ENCODE measurements at places on chromosomes 2 and 18.

DNA sequence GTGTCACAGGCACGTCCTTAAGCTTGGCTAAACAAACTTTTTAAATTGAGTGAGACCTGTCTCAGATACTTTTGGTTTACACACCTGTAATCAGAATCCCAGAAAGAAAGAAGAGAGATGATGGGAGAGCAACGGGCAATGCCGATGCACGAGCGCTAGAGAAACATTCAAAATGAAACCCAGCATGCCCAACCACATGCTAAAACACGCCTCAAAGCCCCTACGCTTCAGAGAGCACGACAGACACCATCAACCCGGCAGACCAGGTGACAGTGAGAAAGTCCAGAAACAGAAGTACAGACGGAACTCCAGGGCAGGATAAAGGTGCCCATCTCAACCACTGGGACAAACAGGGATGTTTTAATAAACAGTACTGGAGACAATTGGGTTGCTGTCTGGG lies 85.5 kb downstream of the HDAC4 start:
- DNase-seq, result no peak

GRCh38 chr18:23210526-23210925 lies 75.2 kb downstream of the CABLES1 start:
- no peak for DNase-seq

DNA sequence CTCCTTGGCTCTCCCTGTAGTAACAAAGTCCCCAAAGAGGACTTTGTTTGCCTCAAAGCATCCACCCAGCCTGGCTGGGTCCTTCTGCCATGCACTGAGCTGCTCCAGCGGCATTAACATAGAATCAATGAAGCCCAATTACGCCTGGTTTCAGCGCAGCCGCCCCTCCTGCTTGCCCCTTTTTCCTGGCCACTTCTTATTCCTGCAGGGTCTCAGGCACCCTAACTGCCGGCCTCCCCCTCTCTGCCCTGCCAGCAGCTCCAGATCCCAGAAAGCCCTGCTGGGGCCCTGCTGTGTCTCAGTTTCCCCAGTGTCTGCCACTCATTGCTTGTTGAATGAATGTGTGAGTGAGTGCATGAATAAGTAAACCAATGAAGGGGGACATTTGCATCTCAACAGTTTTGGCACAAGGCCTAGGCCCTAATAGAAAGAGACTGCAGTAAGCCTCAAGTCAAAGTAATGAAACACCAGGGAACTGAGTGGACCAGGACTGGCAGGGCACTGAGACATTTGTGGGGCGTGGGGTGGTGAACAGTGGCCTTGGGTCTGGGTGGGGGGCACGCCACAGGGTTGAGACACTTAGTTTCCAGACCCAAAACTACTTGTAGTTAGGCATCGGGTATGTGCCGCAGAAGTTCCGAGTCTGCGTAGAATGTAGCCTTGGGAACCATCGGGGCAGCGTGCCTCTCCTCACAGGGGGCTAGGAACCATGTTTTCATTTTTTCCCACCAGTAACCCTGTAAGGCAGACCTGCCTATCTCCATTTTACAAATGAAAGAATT lies 60.6 kb downstream of the SMAD7 start:
- peak; percentile 28 for DNase-seq

- peak; percentile 37 for DNase-seq
Observed at GRCh38 chr2:101386599-101387150, 628 bp downstream of the CREG2 start.

DNA sequence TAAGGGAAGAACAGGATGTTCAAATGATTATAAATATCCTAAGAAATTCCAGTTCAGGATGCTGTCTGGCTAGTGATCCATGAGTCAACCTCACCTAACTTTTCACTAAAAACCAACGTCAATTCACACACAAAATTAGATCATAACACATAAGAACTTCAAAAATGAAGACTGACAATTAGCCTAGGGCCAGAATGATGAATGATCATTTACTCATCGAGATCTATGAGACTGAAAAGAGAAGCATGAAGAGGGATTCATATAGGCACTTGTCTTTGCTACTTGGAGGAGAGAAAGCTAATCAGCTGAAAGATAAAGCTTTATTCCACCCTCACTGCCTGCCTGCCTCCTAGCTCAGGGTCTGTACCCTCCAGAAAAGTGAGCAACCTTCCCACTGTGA lies 29.8 kb downstream of the ADD2 start:
- DNase-seq, result no peak

DNA sequence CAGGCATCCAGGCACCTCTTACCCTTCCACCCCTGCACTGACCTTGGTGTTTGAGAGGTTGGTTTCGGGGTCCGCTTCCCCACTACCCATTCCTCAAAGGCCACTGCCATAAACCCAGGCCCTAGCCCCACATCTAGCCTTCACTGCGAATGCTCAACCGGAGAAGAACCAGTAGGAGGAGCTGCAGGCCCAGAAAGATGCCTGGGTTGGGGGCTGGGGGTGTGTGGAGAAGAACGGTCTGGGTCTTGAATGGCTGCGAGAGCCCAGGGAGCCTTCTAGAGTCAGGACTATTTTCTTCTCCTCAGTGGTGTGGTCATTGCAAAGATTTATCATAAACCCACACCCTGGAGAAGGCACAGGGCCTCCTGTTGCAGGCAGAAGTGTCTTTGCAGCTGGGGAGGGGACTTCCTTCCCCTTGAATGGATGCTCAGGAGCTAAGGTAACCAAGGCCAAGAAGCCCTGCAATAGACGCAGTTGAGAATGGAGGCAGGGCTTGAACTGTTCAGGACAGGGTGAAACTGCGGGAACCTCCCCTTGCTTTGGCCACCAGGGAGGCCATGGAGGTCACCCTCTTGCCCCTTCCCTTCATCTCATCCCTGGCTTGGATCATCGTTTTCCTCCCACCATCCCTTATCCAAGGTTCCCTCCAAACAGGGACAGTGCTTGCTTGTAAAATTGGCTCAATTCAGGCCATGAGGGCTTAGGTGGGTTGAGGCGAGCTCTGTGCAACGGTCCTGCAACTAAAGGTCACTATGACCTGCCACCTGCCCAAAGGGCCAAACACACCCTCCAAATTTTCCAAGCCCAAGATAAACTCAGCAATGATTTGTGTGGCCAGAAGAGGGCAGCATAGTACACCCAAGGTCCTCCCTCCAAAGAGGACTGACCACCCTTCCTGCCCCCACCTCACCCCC lies 20.9 kb downstream of the THNSL2 start:
- peak; percentile 31 for DNase-seq

GRCh38 chr2:240986787-240987411 lies 11.5 kb upstream of the SNED1 start:
- DNase-seq, result no peak

DNA sequence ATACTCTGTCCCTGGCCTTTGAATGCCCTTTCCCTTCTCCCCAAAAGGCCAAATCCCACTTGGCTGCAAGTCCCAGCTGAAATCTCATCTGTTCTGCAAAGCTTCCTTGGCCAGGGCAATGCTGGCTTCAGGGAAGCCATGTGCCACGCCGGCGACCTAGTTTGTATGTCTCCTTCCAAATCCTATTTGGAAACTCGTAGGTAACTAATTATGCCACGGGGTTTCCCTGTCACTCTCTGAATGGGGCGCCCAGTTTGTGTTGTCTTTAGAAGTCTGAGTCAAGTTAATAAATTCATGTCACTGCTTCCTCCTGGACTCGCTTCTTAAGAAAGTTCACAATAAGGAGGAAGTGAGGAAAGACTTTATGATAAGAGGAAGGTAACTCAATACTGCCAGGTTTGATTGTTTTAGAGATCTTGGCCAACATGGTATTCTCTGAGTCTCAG lies 19.1 kb downstream of the FHL2 start:
- no peak for DNase-seq
